ENCODE measurements at places on chromosomes 5 and 9.

DNA sequence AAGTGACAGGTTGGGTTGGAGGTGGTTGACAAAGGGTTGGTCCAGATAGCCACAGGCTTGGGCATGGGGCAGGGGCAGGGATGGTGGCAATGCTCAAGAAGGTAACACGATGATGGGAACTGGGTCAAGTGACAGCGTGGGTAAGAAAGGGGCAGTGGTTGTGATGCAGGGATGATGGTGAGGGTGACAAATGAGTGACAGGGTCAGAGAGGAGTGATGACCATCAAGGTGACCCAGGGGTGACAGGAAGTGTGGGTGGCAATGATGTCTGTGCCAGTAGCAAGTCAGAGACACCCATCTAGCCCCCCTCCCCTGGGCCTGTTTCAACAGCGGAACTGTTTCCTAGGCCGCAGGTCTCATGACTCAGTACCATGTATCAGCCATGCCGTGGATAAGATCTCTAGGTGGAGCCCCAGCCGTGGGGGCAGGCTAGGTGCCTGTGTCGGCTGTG, 20.5 kb downstream of the AQP3 start:
- DNase-seq, result no peak

GRCh38 chr9:131915181-131915580, 164.5 kb downstream of the MED27 start:
- DNase-seq, result peak; percentile 67

DNA sequence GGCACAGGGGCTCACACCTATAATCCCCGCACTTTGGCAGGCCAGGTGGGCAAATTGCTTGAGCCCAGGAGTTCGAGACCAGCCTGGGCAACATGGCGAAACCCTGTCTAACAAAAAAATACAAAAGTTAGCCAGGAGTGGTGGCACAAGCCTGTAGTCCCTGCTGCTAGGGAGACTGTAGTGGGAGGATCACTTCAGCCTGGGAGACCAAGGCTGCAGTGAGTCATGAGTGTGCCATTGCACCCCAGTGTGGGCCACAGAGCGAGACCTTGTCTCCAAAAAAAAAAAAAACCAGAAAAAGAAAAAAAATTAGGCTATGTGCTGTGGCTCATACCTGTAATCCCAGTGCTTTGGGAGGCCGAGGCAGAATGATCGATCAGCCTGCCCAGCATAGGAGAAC, 58.5 kb upstream of the EIF4EBP3 start:
- no peak for DNase-seq

DNA sequence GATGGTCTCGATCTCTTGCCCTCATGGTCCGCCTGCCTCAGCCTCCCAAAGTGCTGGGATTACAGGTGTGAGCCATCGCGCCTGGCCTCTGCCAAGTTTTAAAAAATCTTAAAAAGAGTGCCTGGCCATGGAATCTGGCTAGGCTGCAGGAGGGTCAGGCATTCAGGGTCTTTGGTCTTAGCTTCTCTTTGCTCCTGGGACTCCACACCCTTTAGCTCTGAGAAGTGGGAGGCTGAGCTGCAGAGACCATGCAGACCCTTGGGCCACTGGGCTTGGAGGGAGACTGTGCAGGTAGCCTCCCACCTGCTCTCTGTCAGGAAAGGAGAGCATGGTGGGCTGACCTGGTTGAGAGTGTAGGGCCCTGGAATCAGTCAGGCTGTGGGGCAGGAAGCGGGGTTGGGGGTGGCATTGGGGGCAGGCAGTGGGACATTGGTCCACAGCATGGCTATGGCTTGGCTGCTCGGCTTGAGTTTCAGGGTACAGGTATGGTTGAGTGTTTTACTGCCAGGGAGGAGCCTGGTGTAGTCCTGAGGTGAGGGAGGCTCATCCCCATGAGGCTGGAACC, 20.8 kb downstream of the PHF2 start:
- DNase-seq, result no peak

DNA sequence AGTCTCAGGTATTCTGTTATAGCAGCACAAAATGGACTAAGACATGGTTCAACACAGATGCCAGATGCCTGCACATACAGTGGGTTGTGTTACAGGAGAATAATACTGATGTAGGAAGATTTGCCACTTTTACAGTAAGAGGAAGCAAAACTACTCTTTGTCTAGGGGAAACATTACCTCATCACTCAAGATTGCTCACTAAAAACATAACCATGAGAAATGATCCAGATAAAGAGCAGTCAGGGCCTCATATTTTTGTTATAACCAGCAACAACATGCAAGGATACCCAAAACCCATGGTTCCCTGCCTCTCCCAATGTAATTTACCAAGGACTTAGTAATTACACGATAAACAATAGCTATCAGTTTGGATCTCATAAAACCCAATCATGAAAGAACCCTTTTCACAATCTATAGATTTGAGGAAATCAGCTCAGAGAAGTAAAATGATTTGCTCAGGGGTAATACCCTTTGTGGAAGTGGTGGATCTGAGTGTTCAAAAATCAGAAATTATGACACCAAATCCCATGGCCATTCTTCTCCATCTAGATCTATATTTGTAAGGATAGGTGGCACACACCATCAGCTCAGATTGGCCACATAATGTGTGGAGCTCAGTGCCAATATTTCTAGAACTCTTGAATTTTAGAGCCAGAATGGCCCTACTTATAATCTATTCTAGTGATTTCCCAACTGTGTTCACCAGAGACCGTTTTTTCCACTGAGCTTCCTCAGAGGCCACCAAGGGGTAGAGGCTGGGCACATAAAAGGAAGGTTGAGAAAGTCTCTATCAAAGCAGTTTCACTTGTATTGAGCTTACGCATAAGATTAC, 27.8 kb downstream of the DPYSL3 start:
- DNase-seq, result peak; percentile 20

GRCh38 chr9:78368236-78368635, 71.3 kb downstream of the PSAT1 start:
- no peak for DNase-seq

- DNase-seq, result no peak
Measured at GRCh38 chr9:129909851-129910250, 74.6 kb downstream of the USP20 start.
